Prostate gland (tissue), 2 donors: ENCODE measurements at places on chromosomes 5 and 9. TPM values are rescaled to one million over a fixed set of nuclear protein-coding genes. Genes with fewer than 3 reads are reported as not detected.

Gene NMUR2
- total RNA-seq: not detected

Gene FLT4
- total RNA-seq: 2.9 TPM

Gene CDH6
- 1.2 TPM for total RNA-seq

Gene GARIN3
- total RNA-seq: not detected

Gene SHLD3
- total RNA-seq: 2.1 TPM

Gene CAMK2A
- total RNA-seq: 0.50 TPM

GRCh38 chr9:72274441-72274840 is 90.6 kb downstream of the ZFAND5 start:
- no peaks in the 10 kb centered on the region for H3K27me3 ChIP-seq
- no peaks in the 10 kb centered on the region for H3K36me3 ChIP-seq
- H3K4me3 ChIP-seq: no peak overlapping the region

GRCh38 chr9:98977246-98977714 is 33.6 kb downstream of the COL15A1 start:
- no peaks in the 10 kb centered on the region for H3K36me3 ChIP-seq
- H3K4me1 ChIP-seq: no peaks in the 10 kb centered on the region

- H3K4me3 ChIP-seq: no peak overlapping the region
- no peaks in the 10 kb centered on the region for H3K36me3 ChIP-seq
- no peaks in the 10 kb centered on the region for H3K27me3 ChIP-seq
- no peak overlapping the region for H3K27ac ChIP-seq
These were observed 596 bp upstream of the FGFR4 start for GRCh38 chr5:177085985-177086653.

DNA sequence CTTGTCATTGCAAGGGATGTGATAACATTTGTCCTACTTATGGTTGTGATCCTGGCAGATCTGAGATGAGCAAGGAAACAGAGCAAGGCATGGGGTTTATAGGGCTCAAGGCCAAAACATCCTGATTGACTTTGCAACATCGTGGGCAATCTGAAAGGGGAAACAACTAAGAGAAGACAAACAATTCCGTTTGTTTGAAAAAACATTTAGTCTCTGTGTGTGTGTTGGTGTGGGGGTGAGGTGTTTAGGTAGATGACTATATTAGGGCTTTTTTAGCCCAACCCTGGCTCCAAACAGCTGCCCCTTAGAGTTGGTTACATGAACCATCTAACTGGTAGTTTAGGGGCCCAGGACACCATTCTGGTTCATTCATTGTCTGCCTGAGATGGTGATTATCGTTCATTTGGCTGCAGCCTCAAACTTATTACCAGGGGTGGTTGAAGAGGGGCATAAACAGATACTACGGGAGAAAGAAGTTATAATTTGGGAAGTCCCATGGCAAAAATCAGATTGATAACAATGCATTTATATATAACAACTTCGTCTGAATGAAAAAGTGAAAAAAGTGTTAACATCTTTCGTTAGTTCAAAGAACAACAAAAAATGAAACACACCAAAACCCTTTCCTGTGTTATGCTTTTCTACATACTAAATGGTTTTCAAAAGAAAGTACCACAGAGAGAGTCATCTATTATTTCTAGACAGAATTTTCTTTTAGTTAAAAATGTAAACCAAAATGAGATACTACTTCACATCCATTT is 5.7 kb downstream of the FYB1 start:
- no peak overlapping the region for H3K27ac ChIP-seq
- no peaks in the 10 kb centered on the region for H3K27me3 ChIP-seq
- H3K36me3 ChIP-seq: no peaks in the 10 kb centered on the region
- no peak for DNase-seq
- no peak overlapping the region for H3K4me3 ChIP-seq
- H3K4me1 ChIP-seq: no peaks in the 10 kb centered on the region

GRCh38 chr9:114798780-114799427 is 6.9 kb downstream of the TNFSF15 start:
- no peaks in the 10 kb centered on the region for H3K4me1 ChIP-seq
- H3K4me3 ChIP-seq: no peak overlapping the region
- DNase-seq: no peak
- no peaks in the 10 kb centered on the region for H3K27me3 ChIP-seq
- no peaks in the 10 kb centered on the region for H3K36me3 ChIP-seq

GRCh38 chr5:95471487-95471886 is 80.3 kb downstream of the FAM81B start:
- no peaks in the 10 kb centered on the region for H3K4me1 ChIP-seq
- no peak overlapping the region for H3K27ac ChIP-seq
- H3K27me3 ChIP-seq: no peaks in the 10 kb centered on the region
- DNase-seq: no peak
- H3K36me3 ChIP-seq: no peaks in the 10 kb centered on the region

DNA sequence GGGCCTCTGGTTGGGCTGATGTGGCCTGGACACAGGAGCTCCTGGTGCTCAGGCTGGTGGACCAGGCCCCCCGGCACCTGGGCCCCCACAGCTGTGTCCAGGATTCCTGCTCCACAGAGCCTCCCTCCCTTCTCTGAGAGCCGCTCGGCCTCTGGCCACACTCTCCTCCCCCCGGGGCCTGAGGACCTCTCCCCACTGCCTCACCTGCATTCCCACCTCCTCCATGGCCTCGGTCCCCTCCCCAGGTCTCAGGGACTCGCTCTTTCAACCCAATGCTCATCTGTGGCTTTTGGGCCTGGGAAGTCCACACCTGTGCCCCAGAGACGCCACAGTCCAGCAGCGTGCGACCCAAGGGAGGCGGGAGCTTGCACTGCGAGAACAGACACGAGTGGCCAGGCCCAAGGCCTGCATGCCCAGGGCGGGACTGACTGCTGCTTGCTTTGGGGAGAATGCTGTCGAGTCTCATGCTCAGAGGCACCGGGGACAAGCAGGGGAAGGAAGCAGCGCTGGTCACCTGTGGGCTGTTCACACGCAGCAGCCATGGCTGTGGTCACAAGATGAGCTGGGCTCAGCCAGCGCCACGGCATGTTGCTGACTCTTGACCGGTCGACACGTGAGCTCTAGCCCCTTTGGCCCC is 14.6 kb downstream of the PAEP start:
- no peak for DNase-seq
- no peaks in the 10 kb centered on the region for H3K4me1 ChIP-seq

- H3K27ac ChIP-seq: no peak overlapping the region
- no peaks in the 10 kb centered on the region for H3K27me3 ChIP-seq
- no peak for DNase-seq
These were observed 269.6 kb downstream of the ELAVL2 start for GRCh38 chr9:23556459-23556858.

DNA sequence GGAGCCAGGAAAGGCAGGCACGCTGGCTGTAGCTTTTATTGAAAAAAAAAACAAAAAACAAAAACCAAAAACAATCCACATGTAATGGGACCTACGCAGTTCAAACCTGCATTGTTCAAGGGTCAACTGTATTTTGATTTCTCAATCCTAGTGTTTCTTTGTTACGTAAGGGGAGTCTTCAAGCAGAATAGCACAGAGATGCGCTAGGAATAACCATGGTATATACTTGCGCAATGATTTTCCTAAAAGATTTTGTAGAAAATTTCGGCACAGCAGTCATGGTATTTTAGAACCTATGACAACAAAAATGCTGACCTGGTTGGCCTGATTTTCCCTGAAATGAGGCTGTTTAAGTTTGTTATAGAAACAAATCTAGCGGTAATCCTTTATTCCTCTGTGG is 1110.5 kb upstream of the WWC1 start:
- H3K27ac ChIP-seq: no peak overlapping the region
- H3K27me3 ChIP-seq: no peaks in the 10 kb centered on the region
- H3K4me3 ChIP-seq: no peak overlapping the region
- H3K4me1 ChIP-seq: no peaks in the 10 kb centered on the region

DNA sequence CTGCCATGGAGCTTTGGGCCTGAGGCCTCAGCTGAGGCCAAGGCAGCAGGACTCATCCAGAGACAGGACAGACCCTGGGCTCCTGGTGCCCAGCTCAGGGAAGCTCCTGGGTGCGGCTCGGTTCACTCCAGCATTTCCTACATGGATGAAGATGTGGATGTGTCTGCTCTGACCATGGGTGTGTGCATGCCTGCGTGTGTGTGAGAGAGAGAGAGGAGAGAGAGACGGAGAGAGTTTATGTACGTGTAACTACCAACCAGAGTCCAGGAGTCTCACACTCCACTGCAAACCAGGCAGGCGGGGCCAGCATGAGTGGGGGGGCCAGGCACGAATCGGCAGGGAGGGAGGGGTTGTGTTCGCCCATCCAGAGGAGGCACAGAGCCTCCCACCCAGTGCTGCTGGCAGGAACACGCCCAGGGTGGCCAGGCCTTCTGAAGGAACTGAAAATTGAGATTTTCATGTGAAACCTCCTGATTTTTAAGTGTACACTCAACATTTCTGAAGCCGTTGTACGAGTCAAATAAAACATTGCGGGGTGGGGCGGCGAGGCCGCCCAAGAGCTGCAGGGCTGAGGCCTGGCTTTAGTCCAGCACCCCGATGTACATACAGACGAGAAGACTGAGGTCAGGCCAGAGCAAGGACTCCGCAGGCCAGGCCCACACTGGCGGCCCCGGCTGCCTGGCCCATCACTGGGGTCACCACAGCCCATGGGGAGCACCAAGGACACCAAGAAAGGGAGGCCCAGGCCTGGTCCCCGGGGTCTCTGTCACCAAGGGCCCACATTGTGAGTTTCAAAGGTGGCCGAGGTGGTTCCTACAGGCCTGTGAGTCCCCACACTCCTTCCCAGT is 88.7 kb downstream of the ADAMTS2 start:
- no peaks in the 10 kb centered on the region for H3K27me3 ChIP-seq
- no peaks in the 10 kb centered on the region for H3K36me3 ChIP-seq
- peak overlapping the region; percentile 31 for H3K27ac ChIP-seq
- no peak overlapping the region for H3K4me3 ChIP-seq

DNA sequence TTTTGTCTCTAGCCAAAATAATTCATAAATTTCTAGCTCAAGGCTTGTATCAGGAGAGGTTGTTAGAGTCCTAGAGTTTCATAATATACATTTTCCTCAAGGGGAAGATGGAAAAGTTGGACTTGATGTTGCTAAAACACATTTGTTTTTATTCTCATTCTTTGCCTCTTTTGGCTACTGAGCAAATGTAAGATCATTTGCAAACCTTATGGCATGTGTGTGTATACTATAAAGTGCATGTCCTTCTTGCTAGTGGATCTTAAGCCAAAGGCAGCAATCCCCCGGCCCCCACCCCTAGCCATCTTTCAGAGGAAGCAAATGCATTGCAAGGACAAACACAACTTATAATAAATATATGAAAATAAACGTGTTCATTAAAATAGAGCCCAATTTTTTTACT is 43.0 kb downstream of the ADAMTSL1 start:
- H3K4me1 ChIP-seq: no peaks in the 10 kb centered on the region
- H3K27ac ChIP-seq: no peak overlapping the region
- H3K36me3 ChIP-seq: no peaks in the 10 kb centered on the region
- no peak overlapping the region for H3K4me3 ChIP-seq

- H3K36me3 ChIP-seq: no peaks in the 10 kb centered on the region
- DNase-seq: no peak
- no peak overlapping the region for H3K4me3 ChIP-seq
- H3K4me1 ChIP-seq: peaks cover 3% of the 10 kb centered on the region
These were observed 248.7 kb downstream of the NR3C1 start for GRCh38 chr5:143154510-143155370.

GRCh38 chr5:140548791-140549190 is 1.3 kb downstream of the EIF4EBP3 start:
- peaks cover 5% of the 10 kb centered on the region for H3K36me3 ChIP-seq
- H3K4me1 ChIP-seq: peaks cover 21% of the 10 kb centered on the region

DNA sequence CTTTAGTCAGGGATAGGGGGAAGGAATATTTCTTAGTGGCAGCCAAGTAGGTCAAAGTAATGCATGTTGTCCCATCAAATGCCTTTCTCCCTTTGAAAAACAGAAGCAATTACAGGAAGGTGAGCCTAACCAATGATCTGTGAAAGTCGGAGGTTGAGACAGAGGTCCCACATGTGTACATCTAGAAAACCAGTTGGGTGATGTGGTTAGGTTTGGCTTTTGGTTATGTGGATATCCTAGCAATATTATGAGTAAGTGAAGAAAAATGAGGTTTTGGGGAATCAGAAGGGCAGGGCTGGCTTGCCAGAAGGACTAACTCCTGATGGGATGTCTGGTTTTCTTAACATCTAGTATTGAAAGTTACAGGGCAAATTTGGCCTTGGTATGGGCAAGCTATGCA is 63.4 kb upstream of the PALM2AKAP2 start:
- no peaks in the 10 kb centered on the region for H3K36me3 ChIP-seq
- no peak overlapping the region for H3K27ac ChIP-seq
- no peaks in the 10 kb centered on the region for H3K27me3 ChIP-seq
- H3K4me1 ChIP-seq: no peaks in the 10 kb centered on the region
- no peak overlapping the region for H3K4me3 ChIP-seq

GRCh38 chr5:8953016-8953415 is 592.9 kb downstream of the SEMA5A start:
- no peak overlapping the region for H3K27ac ChIP-seq
- DNase-seq: no peak
- H3K4me1 ChIP-seq: no peaks in the 10 kb centered on the region
- H3K36me3 ChIP-seq: no peaks in the 10 kb centered on the region

GRCh38 chr5:73625944-73626811 is at the start of gene ARHGEF28:
ARHGEF28 (plus strand) TSS chr5:73626196; CDS start chr5:73684852, 58,656 bp downstream.
- no peaks in the 10 kb centered on the region for H3K4me1 ChIP-seq
- peak within 1 kb of the TSS; percentile 73 for H3K27ac ChIP-seq
- DNase-seq: peak; percentile 68
- peak within 1 kb of the TSS; percentile 52 for H3K4me3 ChIP-seq
- no peaks in the 10 kb centered on the region for H3K36me3 ChIP-seq

- H3K4me3 ChIP-seq: peak overlapping the region; percentile 39
- no peak overlapping the region for H3K27ac ChIP-seq
These were observed 399 bp upstream of the FBN2 start for GRCh38 chr5:128538250-128539037.

GRCh38 chr9:110880189-110880588 is 158.1 kb downstream of the LPAR1 start:
- H3K27me3 ChIP-seq: no peaks in the 10 kb centered on the region
- no peaks in the 10 kb centered on the region for H3K36me3 ChIP-seq
- no peak overlapping the region for H3K27ac ChIP-seq
- no peaks in the 10 kb centered on the region for H3K4me1 ChIP-seq
- H3K4me3 ChIP-seq: no peak overlapping the region
- DNase-seq: no peak

DNA sequence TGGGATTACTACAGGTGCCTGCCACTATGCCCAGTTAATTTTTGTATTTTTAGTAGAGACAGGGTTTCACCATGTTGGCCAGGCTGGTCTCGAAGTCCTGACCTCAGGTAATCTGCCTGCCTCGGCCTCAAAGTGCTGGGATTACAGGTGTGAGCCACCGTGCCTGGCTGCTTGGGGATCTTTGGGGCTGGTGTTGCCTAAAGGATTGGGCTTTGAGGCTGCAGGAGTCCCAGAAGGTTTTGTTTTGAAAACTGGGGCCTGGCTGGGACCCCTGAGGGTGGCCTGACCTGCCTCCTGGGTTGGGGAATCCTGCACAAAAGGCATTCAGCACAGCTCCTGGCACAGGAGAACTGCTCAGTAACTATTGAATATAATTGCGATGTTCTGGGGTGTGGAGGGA is 25.1 kb upstream of the SHB start:
- H3K36me3 ChIP-seq: no peaks in the 10 kb centered on the region
- no peaks in the 10 kb centered on the region for H3K27me3 ChIP-seq
- H3K4me3 ChIP-seq: no peak overlapping the region
- no peak overlapping the region for H3K27ac ChIP-seq

GRCh38 chr5:168528521-168529373 is at the start of gene FBLL1:
FBLL1 (plus strand) TSS chr5:168529305; CDS start chr5:168529505, 200 bp downstream.
- no peak within 1 kb of the TSS for H3K27ac ChIP-seq
- H3K27me3 ChIP-seq: no peaks in the 10 kb centered on the region
- no peaks in the 10 kb centered on the region for H3K36me3 ChIP-seq
- H3K4me1 ChIP-seq: no peaks in the 10 kb centered on the region
- H3K4me3 ChIP-seq: peak within 1 kb of the TSS; percentile 29

GRCh38 chr5:173180331-173180730 is 36.0 kb downstream of the BNIP1 start:
- H3K27me3 ChIP-seq: no peaks in the 10 kb centered on the region
- no peak overlapping the region for H3K4me3 ChIP-seq
- DNase-seq: no peak
- no peak overlapping the region for H3K27ac ChIP-seq
- no peaks in the 10 kb centered on the region for H3K36me3 ChIP-seq
